Gastroesophageal sphincter (tissue), 4 donors: ENCODE measurements at places on chromosomes 2 and 18.

- ATAC-seq: peak; percentile 79
These were observed 65.1 kb downstream of the MBP start for GRCh38 chr18:77067291-77068061.

DNA sequence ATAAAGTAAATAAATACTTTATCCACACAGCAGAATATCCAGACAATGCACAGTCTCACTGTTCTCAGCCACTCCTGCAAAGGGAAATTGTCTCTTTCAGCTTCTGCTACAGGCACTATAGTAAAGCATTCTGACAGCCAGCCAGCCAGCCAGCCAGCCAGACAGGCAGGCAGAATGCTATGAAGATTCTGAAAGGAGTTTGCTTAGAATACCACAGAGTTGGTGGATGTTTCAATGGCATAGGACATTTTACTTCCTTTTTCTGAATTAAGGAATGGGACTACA is 116.1 kb upstream of the CYP26B1 start:
- no peak for ATAC-seq

- ATAC-seq: no peak
These were observed 13.4 kb upstream of the LRPPRC start for GRCh38 chr2:44009136-44009735.

DNA sequence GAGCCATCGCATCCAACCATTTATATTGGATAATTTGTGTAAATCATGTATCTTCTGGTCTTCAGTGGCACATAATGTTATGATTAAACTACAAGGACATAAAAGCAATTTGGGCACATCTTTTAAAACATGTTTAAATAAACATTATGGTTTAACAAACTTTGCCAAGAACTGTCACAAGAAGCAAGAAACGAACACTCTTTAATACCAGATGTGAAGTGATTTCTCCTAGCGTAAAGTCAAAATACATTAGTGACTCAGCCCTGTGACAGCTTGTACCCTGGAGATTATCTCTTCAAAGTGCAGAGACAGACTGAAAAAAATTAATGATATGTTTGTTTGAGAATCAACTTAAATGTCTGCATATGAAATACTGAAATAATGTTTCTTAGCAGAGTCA is 39.9 kb downstream of the DSEL start:
- no peak for ATAC-seq

DNA sequence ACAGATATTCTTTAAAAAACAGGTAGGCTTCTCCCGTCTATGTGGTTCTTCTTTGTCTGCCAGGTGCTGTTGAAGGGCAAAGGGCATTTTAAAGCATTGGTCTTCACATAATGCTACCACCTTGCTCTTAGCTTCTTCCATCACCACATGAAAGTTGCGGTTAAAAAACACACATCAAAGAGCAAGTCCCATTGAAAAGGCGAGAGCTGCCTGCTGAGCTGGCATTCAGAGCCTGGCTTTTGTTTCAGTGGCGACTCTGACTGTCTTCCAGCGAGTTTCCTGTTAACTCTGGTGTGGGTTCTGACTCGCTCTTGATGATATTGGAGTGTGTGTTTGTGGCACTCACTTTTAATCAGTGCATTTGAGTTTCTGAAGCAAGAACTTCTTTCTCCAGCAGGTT is 624.9 kb upstream of the FANCL start:
- no peak for ATAC-seq

- ATAC-seq: no peak
These were observed 467.6 kb downstream of the RNF144A start for GRCh38 chr2:7384773-7385349.

DNA sequence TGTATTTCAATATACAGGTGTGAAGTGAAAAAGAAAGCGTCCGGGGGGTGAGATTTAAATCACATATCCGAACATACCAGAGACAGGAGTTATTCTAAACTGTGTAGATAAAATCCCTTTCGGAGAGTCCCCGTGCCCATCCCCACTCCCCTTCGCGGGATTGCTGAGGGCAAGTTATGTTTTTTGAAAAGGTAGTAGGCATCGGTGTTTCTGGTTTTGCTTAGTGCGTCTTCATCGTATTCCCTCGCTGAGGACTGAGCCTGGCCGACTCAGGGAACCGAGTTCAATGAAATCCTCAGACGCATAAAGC is 583.4 kb downstream of the ZEB2 start:
- no peak for ATAC-seq

- ATAC-seq: peak; percentile 50
These were observed 10.0 kb downstream of the HK2 start for GRCh38 chr2:74843899-74844298.

DNA sequence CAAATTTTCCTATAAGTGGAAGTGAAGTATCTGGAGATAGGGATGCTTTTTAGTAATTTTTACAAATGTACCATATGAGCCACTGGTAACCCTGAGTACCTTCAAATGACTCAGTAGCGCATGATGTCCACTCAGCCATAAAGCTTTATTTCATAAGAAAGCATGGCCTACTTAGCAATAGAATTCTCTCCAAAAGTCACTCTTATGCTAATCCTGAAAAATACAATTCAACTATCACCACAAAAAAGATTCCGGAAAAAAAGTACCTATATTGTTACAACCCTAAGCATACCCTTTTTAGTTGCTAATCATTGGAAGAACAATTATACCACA is 732.2 kb downstream of the SOCS6 start:
- no peak for ATAC-seq

GRCh38 chr2:33378556-33379210 is 97.8 kb upstream of the RASGRP3 start:
- no peak for ATAC-seq

GRCh38 chr2:176553685-176554100 is 284.5 kb downstream of the MTX2 start:
- ATAC-seq: peak; percentile 56

DNA sequence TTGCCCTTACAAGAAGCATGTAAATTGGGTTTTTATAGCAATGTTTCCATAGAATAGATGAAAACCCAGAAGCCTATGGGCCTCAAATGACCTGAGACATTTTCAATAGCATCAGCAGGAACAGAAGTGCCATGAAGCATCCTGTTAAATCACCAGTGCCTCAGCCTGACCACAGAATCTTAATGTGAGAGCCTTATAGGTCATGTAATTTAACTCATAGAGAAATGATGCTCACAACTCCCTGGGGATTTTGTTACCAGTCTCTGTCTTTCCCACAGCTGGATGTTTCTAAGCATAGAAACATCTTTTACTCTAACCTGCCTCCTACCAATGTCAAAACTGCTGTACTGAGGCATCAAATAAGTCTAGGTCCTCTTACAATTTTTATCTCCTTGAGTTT is 295.8 kb upstream of the ACVR2A start:
- no peak for ATAC-seq

- ATAC-seq: no peak
These were observed 34.5 kb upstream of the GRB14 start for GRCh38 chr2:164655750-164656149.

- no peak for ATAC-seq
These were observed 30.3 kb downstream of the WDSUB1 start for GRCh38 chr2:159256159-159256558.

DNA sequence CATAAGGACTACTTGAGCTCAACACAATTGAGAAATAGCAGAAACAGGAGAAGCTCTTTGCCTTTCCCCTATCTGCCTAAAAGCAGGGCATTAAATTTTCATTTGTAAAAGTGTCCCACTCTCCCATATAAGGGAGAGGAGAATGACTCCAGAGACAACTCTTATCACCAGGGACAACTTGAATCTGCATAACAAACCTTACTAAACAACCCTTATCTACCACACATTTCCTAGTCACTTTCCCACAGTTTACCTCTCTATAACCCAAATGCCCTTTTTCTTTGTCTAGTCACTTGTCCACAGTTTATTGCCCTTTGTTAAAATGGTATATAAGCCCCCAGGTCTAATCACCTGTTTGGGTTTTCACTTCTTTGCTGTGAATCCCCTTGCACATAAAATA is 37.5 kb upstream of the PPM1B start:
- no peak for ATAC-seq

DNA sequence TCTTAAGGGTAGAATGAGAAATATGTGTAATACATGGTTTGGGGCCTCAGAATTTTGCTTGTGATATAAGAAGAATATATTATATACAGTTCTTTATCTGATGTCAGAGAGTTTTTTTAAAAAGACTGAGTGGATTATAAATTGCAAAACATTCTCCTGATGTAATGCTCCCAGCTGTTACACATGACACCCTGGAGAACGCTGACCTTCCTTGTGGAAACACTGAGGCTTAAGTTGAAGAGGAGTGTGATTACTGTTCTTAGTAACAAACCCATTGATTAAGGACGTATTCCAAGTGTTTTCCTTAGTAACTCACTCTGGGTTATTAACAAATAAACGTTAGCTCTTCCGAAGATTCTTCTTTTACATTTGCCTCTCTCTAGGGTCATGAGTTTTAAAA is 1069.3 kb upstream of the CNTNAP5 start:
- no peak for ATAC-seq

DNA sequence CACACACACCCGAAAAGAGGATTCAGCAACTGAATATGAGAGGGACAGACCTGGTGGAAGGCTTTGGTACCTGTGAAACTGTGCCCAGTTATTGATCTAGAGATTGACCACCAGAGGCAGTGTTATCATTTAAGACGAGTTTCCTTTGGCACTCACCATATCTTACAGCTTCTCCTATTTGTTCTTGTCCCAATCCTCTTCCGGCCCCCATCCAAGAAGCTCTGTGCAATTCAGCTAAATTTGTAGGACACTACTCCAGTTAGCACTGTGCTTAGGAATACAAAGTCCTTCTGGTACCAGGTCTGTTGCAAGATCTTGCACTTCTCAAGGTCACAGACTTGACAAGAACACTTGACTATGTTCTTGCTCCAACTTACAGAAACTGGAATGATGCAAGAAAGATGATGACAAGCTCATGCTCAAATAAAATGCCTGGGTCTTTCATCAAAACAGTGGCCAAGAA is 177.7 kb downstream of the TMEM247 start:
- peak; percentile 95 for ATAC-seq

DNA sequence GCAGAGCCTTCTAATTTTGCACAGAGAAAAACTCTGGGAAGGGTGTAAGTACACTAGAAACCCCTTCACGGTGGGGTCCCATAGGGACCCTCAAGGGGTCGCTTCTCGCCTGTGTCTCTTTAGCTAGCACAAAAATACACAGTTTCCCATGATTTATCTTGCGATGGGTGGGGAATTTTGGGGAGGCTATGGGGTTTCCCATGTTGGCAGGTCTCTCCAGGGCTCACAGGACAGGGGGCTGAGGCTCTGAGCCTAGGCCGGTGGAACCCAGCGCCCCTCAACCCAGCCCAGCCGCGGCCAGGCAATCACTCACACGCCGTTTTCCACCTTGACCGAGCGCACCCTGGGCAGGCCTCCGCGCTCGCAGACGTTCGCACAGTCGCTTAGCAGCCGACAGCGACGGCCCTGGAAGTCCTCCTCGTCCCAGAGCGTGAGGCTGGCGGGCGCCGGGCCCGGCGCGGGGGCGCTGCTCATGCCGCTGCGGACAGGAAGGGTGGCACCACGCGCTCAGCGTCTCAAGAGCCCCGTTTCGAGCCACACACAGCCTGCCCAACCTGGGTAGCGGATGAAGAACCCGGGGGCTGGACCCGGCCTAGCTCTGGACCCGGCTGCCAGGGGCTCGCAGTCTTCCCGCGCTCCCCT is 398 bp downstream of the CRYBA2 start:
- ATAC-seq: no peak

DNA sequence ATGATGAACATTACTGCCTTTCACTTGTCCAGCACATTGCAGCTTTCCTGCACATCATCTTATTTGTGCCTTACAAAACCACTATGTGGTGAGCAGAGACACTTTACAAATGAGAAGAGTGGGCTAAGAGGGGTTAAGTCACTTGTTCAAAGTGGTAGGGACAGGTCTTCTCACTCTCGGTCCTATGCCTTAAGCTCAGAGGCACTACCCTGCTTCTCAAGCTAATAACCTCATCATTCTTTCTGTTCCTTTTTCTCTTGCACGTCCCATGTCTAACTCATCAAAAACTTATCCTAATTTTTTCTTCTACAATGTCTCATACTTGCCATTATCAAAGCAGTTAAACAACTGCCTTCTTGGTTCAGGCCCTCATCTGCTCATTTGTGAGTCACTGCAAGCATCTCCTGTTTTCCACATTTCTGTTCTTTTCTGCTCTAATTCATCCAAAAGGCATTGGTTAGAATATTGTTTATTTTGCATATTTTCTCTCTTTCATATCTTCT is 21.9 kb upstream of the NCOA1 start:
- no peak for ATAC-seq

DNA sequence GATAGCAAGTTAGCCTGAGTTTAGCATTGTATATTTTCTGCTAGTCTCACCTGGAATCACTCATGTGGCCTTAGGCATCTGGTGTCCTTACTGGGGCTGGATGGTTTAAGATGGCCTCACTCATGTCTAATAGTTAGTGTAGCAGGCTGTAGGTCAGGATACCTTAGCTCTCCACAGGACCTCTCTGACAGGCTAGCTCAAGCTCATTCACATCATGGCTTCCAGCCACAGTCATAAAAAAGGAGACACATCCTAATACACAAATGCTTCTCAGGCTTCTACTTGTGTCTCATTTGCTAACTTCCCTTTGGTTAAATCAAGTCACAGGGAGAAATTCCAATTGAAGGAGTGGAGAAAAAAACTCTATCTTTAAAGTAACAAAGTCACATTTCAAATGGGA is 47.7 kb downstream of the MYO1B start:
- ATAC-seq: no peak

DNA sequence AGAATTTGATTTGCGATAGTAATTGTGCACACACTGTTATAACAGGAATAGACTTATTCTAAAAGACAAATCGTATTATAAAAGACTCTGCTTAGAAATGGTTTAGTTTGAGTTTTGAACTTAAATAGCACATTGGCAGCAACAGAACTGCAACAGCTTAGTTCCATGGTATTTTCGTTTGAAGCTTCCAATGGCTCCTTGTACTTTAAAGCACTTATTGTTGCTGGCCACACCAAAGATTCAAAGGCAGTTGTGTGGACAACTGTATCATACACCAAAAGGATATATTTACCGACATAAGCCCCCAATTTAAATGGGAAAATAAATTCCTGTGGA is 627 bp downstream of the WIPF1 start:
- no peak for ATAC-seq

DNA sequence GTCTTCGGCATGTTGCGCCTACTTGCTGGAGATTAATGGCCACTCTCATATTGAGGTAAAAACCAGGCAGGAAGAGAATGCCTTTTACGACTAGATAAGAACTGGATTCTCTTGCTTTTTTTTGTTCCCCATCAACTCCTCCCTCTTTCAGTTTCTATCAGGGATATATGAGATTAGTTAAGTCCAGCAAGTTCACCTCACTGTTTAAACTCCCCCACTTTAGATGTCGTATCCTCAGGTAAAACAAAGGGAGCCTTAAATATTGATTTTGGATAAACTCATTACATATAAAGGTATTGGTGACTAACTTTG is 98.4 kb downstream of the PLEKHM3 start:
- no peak for ATAC-seq

DNA sequence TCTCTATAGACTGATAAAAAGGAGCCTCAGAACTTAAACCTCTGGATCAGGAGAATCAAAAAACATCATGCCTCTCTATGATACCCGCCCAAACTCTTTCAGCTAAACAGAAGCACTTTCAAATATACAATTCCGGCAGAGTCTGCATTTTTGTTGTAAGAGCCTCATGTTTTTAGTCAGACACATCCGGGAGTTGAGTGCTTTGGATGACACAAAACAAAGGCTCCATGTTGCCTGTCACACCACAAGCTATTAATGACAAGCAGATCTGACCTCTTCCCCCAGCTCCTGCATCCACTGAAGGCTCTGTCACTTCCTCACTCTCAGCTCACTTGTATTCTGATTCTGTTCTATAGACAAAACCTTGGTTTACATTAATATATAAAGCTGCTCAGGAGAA is 33.2 kb downstream of the SLC38A11 start:
- no peak for ATAC-seq
